ENCODE measurements at places on chromosomes 11 and 22.
A peak's percentile ranks its signal among the peaks of the same experiment; 100 is the strongest.

DNA sequence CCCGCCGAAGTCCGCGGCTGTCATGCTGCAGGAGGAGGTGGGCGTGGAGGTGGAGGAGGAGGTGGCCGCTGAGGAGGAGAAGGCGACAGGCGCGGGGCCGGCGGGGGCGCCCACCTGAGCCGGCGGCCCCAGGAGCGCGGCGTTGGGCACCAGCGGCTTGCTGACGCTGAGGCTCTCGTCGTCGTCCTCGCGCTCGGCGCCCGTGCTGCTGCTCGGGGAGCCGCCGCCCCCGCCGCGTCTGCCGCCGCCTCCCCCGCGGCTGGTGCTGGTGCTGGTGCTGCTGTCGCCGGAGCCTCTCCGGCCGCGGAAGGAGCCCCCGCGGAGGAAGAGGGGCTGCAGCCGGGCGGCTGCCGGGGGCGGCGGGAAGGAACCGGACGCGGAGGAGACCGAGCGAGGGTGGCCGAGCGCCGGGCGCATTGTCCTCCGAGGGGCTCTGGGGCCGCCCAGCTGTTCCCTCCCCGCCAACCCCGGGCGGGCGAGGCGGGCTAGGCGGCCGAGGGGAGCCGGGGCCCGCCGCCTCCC lies 388 bp downstream of the TMEM121B start:
- peak; percentile 16 for DNase-seq

- DNase-seq, result no peak
Observed at GRCh38 chr22:34851918-34852662, 213.9 kb upstream of the ISX start.

DNA sequence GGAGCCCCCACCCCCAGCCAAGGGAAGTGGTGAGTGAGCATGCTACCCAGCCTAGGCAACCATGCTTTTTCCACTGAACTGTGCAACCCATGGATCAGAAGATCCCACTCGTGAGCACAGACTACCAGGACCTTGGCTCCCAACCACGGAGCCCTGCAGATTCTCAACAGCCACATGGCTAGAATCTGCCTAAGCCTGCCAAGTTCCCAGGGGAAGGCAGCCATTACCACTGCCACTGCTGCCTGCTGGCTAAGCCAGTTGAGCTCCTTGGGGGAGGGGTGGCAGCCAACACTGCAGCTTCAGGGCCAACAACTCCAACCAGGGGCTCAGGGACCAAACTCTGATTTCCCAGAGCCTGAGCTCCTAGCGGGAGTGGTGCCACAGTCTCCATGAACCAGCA lies 195.8 kb downstream of the DLG2 start:
- no peak for DNase-seq

DNA sequence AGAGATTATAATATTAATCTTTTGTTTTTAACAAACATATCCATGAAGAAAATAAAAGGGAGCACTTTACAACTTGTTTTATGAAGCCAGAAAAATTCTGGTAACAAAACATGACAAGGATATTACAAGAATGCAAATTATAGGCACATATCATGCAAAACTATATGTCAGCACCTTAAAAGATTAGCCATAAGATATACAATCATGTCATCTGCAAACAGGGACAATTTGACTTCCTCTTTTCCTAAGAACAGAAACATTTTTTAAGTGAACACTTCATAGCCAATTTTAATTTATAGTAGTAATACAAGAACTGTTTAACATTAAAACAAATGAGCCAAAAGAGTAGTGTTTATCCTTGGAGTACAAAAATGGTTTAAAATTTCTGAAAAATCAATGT lies 916.5 kb upstream of the CNTN5 start:
- no peak for DNase-seq

DNA sequence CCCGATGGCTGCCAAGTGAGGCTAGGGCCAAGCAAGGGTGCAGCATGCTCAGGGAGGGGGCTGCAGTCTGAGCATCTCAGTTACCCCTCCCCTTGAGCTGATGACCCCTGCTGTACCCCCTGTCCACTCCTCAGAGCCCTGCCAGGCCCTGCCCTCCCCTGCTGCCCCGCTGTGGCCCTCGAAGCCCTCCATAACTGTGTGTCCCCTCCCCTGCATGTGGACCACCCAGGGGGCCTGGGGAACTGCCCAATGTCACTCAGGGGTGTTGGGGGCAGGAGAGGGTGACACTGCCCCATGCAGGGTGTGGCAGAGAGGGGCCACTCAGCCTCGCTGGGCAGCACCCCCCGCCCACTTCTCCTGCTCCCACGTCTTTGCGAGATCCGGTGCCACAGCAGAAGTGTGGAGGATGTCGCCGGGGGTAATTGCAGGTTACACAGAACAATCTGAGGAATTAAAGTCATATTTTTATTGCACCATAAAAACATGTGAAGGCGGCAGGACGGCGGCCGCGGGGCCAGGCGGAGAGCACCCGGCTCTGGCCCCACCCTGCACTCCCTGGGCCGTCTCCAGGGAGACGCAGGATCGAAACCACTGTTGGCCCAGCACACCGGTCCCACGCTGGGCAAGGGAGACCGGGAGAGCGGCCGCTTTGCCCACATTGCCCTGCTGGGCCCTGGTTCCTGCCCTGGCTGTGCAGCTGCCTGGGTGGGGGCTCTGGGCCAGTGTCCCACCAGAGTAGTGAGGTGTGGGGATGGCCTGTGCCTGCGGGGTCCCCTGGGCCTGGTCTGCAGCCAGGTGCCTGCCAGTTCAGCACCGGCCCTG lies 18.7 kb upstream of the GNB1L start:
- DNase-seq, result no peak

GRCh38 chr11:73284106-73284505 lies 12.0 kb downstream of the P2RY6 start:
- DNase-seq, result no peak

GRCh38 chr11:73229896-73230875 lies 12.1 kb downstream of the P2RY2 start:
- DNase-seq, result no peak

DNA sequence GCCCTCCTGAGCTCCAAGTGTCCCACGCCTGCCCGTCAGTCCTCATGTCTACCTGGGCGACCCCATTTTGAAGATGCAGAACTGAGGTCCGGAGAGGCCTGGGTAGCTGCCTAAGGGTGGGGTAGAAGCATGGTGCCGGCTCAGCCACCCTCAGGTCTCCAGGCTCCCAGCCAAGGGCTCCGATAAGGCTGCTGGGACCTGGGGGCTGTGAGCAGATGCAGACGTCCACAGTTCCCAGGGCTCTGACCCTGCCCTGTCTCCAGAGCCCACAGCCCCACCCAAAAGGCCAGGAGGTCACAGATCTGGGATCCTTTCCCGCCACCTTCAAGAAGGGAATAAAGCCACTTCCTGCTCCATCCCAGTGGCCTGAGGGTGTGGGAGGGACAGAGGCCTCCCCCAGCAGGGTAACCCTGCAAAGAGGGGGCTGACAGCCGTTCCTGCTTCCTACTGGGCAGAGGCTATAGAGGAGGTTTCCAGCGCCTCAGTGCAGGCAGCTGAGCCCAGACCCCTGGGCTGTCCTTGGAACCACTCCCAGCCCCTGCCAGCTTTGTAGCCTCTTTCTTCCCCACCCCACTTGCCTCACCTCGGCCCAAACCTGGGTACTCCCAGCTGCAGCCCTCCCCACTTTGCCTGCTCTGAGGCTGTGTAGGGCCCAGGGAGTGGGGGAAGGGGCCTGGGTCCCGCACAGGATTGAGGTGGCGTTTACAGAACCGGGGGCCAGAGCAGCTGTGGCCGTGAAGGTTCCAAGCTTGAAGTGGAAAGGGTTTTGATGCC lies 85.5 kb downstream of the CDKN1C start:
- no peak for DNase-seq

GRCh38 chr22:42340829-42341383 lies 70.5 kb upstream of the TCF20 start:
- DNase-seq, result no peak

GRCh38 chr22:23673050-23673620 lies 17.7 kb upstream of the RGL4 start:
- DNase-seq, result no peak

- peak; percentile 66 for DNase-seq
Observed at GRCh38 chr22:41445129-41446056, 1.2 kb downstream of the TOB2 start.

- peak; percentile 87 for DNase-seq
Observed at GRCh38 chr11:32809313-32809712, 14.9 kb upstream of the CCDC73 start.

DNA sequence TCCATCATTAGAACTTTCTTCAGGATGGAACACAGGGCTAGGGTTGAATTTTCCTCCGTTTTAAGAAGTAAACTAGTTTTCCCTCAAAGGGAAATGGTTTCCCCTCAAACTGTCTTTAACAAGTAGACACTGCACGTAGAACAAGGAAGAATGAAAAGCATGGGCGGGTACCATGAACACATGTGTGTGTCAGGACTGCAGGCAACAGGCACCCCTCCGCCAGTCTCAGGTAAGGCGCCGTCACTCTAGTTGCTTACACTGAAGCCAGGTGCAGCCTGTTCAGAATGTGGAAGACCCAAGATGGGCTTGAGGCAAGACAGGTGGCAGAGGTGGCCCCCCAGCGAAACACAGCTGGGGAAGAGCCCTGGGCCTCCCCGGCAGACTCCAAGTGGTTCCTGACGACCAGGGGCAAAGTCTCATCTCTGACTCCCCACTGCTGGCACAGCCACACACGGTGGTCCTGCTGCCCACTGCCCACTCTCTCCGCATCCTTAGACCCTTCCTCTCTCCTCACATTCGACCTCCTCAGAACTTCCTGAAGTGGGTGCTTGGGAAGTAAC lies 25.4 kb upstream of the MOB2 start:
- no peak for DNase-seq

GRCh38 chr11:16893456-16894066 lies 120.7 kb downstream of the PLEKHA7 start:
- no peak for DNase-seq

GRCh38 chr11:120137611-120138521 lies at the start of gene TRIM29:
TRIM29 (minus strand) TSS chr11:120138113; CDS start chr11:120138031, 82 bp downstream.
- no peak for DNase-seq

- DNase-seq, result no peak
Observed at GRCh38 chr11:76205252-76206076, 838 bp downstream of the WNT11 start.

Measured in KBM-7 (cell line).